ENCODE measurements at places on chromosomes 7 and 10. TPM values are rescaled to one million over a fixed set of nuclear protein-coding genes. Genes with fewer than 3 reads are reported as not detected.

Gene GRB10
- total RNA-seq, result 55.8 TPM

Gene PIK3CG
- not detected for total RNA-seq

DNA sequence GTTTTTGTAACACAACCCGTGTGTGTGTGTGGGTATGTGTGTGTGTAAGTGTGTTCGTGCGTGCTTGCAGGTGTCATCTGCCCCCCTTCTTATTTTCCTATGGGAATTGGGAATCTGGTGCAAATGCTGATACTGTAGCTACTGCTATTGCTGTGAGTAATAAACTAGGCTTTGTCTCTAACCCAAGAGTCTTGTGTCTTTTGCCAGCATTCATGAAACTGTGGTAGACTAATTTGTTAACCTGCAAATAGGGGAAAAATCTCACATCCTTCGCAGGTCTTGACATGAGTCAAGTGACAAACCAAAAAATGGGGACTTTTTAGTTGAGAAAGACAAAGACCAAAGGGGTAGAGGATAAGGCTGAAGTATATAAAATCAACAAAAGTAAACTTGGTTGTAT lies 57.9 kb upstream of the FAM133B start:
- H3K4me1 ChIP-seq, result peaks cover 31% of the 10 kb centered on the region
- H3K27ac ChIP-seq, result no peak overlapping the region
- no peaks in the 10 kb centered on the region for H3K36me3 ChIP-seq
- H3K27me3 ChIP-seq, result no peaks in the 10 kb centered on the region
- H3K4me3 ChIP-seq, result no peak overlapping the region

DNA sequence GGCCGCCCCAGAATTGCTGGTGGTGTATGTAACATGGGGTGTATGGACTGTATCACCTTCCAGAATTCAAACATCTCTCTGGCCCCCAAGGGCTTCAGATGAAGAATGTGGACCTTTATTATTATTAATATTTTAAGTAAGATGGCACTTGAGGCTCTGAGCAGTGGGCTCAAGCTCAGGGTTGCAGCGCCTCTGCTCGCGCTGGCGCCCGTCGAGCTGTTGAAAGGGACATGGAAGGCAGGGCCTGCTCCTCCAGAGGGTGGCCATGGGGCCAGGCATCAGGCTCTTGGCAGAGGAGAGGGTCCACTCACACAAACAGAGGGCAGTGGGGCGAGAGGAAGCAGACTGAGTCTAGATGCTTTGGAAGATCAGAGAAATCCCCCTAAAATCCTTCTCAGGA lies 120.2 kb downstream of the NT5C2 start:
- H3K27ac ChIP-seq, result no peak overlapping the region
- H3K4me3 ChIP-seq, result no peak overlapping the region
- no peaks in the 10 kb centered on the region for H3K27me3 ChIP-seq
- no peaks in the 10 kb centered on the region for H3K36me3 ChIP-seq
- no peak for DNase-seq

- DNase-seq, result no peak
- H3K4me1 ChIP-seq, result no peaks in the 10 kb centered on the region
- H3K27me3 ChIP-seq, result no peaks in the 10 kb centered on the region
Observed at GRCh38 chr7:27484451-27484850, 178.2 kb downstream of the HIBADH start.

DNA sequence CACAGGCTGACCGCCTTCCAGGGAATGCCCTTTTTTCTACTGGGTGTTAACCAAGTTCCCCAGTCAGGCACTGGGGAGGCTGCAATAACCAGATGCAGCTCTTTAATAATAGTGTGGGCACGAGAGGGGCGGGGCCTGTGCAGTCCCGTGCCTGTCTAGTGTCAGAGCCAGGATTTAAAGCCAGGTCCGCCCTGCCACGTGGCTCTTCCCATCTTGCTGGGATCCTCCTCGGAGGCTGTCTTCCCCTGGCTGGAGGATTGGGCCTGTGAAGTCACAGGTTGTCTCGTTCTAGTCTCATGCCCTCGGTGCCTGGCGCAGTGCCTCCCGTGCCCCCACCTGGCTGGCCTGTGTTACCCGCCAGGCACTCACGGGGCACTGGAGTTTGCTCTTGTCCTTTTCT lies 25.2 kb downstream of the TMEM120A start:
- peaks cover 9% of the 10 kb centered on the region for H3K36me3 ChIP-seq
- H3K27ac ChIP-seq, result no peak overlapping the region
- no peaks in the 10 kb centered on the region for H3K27me3 ChIP-seq
- no peak overlapping the region for H3K4me3 ChIP-seq

- no peak overlapping the region for H3K4me3 ChIP-seq
- no peaks in the 10 kb centered on the region for H3K27me3 ChIP-seq
- no peak overlapping the region for H3K27ac ChIP-seq
- no peaks in the 10 kb centered on the region for H3K4me1 ChIP-seq
- DNase-seq, result no peak
- H3K36me3 ChIP-seq, result no peaks in the 10 kb centered on the region
Observed at GRCh38 chr7:133452577-133452976, 199.7 kb downstream of the EXOC4 start.

- H3K27me3 ChIP-seq, result peaks cover 11% of the 10 kb centered on the region
- no peak for DNase-seq
- H3K36me3 ChIP-seq, result no peaks in the 10 kb centered on the region
Observed at GRCh38 chr7:33745934-33746333, 159.4 kb upstream of the BMPER start.

DNA sequence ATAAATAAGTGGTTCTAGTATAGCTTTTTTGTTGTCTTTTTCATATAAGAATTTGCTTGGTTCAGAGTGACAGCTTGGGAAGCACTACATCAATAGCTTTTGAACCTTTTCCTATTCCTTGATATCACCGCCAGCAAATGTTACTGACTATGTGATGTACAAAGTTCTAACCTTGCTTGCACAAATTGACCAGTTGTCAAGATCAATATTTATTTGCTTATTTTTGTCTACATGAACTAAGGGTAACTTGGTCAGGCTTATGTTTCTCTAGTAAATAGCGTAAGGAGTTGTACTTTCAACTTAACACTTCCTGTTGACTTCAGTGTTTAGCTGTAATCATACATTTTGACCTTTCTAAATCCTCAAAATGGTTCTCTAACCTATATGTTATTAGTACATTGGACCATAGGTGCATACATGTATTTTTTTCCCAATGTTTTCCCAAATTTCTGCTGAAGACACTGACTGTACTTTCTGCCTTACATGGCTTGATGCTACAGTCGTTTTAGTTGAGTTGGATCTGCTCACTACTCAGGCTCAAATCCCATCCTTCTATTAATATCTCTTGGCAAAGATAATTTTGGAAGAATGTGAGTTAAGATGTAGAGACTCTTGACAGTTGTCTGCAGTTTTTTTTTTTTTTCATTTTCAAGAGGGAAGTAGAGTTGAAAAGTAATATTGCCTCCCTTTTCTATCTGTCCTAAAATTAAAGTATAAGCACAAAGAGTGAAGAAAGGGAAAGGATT lies 239.1 kb upstream of the KAT6B start:
- no peak overlapping the region for H3K27ac ChIP-seq
- H3K36me3 ChIP-seq, result 0 out of 2 replicates have a peak, but pooled peaks cover 4% of the 10 kb centered on the region
- no peak for DNase-seq
- no peak overlapping the region for H3K4me3 ChIP-seq
- no peaks in the 10 kb centered on the region for H3K4me1 ChIP-seq
- no peaks in the 10 kb centered on the region for H3K27me3 ChIP-seq

GRCh38 chr7:21425290-21425689 lies 2.6 kb upstream of the SP4 start:
- no peaks in the 10 kb centered on the region for H3K27me3 ChIP-seq
- H3K4me3 ChIP-seq, result no peak overlapping the region
- peaks cover 20% of the 10 kb centered on the region for H3K4me1 ChIP-seq
- no peaks in the 10 kb centered on the region for H3K36me3 ChIP-seq
- H3K27ac ChIP-seq, result no peak overlapping the region
- no peak for DNase-seq

DNA sequence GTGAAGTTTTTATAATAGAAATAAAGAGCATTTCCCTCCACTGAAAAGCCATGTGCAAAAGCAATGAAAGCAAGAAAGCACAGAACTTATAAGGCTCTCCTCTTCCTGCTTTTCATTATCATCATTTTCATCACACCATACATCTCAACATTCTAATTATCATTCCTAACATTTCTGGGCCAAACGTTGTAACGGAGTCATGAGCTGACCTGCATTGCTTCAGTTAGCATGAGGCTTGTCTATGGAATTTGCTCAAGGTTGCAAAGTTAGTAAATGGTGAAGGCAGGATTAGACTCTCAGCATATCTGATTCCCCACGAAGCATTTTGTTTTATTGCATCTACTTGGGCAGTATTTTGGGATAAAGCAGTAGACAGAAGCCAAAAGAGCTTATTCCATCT lies 11.4 kb downstream of the SCIN start:
- H3K27me3 ChIP-seq, result no peaks in the 10 kb centered on the region
- DNase-seq, result no peak
- peaks cover 28% of the 10 kb centered on the region for H3K4me1 ChIP-seq
- no peaks in the 10 kb centered on the region for H3K36me3 ChIP-seq
- no peak overlapping the region for H3K27ac ChIP-seq

DNA sequence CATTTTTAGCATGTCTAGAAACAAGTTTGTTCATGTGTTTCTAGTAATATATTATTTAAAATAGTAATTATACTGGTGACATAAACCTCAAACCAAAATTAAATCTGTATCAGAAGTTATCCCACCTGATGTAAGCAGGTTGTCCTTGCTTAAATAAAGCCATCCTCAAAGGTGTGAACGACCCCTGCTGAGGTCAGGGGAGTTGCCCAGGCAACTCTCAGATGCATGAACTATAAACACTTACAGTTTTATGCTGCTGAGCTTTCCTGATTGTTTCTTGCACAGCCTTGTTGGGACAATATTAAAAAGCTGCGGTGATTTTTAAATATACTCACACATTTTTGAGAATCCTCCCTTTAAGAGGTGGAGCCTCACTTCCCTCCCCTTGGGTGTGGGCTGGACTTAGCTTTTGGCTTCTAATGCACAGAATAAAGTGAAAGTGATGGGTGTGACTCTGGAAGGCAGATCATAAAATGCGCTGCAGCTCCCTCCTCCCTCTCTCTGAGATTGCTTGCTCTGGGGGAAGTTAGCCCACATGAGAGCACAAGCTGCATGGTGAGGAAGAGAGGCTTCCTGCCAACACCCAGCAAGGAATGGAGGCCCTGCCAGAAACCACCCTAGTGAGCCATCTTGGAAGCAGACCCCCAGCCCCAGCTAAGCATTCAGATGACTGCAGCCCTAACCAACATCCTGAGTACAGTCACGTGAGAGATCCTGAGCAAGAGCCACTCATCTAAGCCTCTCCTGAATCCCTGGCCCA lies 152.7 kb downstream of the SKIDA1 start:
- peaks cover 17% of the 10 kb centered on the region for H3K4me1 ChIP-seq
- DNase-seq, result peak; percentile 78
- H3K36me3 ChIP-seq, result no peaks in the 10 kb centered on the region
- H3K27ac ChIP-seq, result peak overlapping the region; percentile 34

DNA sequence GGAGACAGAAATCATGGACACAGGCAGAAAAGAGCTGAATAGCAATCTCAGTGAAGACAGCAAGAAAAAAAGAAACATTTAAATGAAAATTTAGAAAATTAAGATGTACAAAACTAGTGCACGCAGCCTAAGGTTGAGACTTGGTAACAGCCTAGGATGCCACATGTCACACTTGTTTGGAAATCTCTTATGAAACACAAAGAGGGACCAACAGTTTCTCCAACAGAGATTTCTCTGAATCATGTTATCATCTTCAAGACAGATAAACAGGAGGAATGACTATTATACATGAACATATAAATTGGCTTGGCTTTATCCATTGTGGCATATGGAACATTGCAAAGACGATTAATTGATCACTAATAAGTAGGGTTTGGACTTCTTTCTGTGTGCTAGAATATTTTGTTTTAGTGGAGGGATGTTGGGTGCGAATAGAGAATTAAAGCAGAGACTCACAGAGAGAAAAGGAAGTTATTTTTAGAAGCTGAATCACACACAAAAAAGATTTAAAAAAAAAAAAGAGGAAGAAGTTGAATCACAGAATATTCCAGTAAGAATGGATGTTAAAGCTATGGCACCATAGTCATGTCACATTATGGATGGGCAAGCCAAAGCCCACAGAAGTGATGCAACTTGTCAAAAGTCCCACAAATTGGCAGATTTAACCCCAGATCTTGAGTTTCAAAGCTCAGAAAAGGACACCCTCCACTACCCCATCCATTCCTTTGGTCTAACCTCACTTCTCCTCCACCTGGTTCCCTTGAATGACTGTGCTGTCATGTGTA lies 91.6 kb downstream of the MYOF start:
- no peaks in the 10 kb centered on the region for H3K36me3 ChIP-seq
- H3K27me3 ChIP-seq, result no peaks in the 10 kb centered on the region
- no peak overlapping the region for H3K4me3 ChIP-seq
- no peak overlapping the region for H3K27ac ChIP-seq
- no peak for DNase-seq
- no peaks in the 10 kb centered on the region for H3K4me1 ChIP-seq

DNA sequence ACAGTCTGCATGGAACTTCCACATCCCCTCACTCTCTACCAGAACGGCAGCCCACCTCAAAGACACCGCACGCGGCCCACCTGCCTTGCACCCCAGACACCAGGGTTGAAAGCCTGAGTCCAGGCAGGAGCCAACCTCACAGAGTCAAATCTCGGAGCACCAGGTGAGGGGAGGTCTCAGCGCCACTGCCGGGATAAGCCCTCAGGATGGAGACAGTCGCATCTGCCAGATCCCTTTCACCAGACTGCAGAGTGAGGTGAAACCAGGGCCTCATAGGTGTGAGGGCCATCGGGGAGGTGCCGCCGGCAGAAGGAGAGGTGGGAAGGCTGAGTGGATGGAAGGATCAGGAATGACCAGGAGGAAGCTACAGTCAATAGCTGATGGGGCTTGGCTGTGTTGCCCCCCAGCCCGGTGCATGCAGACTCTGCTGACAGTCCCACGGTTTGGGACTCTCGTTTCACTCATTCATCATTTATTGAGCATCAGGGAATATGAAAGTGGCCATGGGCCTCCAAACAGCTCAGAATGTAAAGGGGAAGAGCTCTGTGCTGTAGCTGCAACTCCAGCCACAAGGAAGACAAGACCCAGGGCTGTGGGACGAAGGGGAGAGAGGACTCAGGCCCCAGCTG lies 315.0 kb downstream of the PTPRN2 start:
- DNase-seq, result no peak
- H3K4me1 ChIP-seq, result no peaks in the 10 kb centered on the region
- H3K27me3 ChIP-seq, result peaks cover 85% of the 10 kb centered on the region

GRCh38 chr10:21919117-21919516 lies 84.4 kb downstream of the DNAJC1 start:
- no peaks in the 10 kb centered on the region for H3K4me1 ChIP-seq
- no peaks in the 10 kb centered on the region for H3K36me3 ChIP-seq
- no peak overlapping the region for H3K4me3 ChIP-seq
- H3K27ac ChIP-seq, result no peak overlapping the region
- no peaks in the 10 kb centered on the region for H3K27me3 ChIP-seq
- no peak for DNase-seq

- H3K4me1 ChIP-seq, result no peaks in the 10 kb centered on the region
- peaks cover 43% of the 10 kb centered on the region for H3K27me3 ChIP-seq
- H3K4me3 ChIP-seq, result no peak overlapping the region
- DNase-seq, result no peak
- no peaks in the 10 kb centered on the region for H3K36me3 ChIP-seq
Observed at GRCh38 chr10:120946497-120946896, 95.3 kb downstream of the WDR11 start.

GRCh38 chr10:49407151-49407550 lies 11.3 kb upstream of the DRGX start:
- no peak for DNase-seq
- no peak overlapping the region for H3K27ac ChIP-seq
- no peaks in the 10 kb centered on the region for H3K4me1 ChIP-seq

- no peak for DNase-seq
- no peak overlapping the region for H3K4me3 ChIP-seq
- no peak overlapping the region for H3K27ac ChIP-seq
Observed at GRCh38 chr7:107982918-107983389, 20.0 kb downstream of the LAMB1 start.
